Activated CD4-positive, CD25-positive, alpha-beta regulatory T cell treated with anti-CD3 and anti-CD28 coated beads, Interleukin-2, amount 50 U/mL, for 72 hours (primary cell): ENCODE measurements at places on chromosomes 4 and X.

DNA sequence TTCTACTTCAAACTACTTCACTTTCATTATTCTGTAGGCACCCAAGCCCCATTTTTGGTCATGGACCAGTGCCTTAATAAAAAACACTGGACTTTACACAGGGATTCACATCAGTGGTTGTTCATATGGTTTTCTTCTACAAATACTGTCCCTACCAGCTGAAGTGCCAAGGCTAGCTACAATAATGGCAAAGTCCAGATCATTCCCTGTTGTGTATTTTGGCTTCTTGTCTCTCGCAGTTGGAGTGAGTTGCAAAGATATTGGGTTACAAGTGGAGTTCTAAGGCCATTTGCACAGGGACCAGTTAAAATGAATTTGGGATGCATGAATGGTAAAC, 16.7 kb upstream of the ANKRD17 start:
- no peak for DNase-seq

DNA sequence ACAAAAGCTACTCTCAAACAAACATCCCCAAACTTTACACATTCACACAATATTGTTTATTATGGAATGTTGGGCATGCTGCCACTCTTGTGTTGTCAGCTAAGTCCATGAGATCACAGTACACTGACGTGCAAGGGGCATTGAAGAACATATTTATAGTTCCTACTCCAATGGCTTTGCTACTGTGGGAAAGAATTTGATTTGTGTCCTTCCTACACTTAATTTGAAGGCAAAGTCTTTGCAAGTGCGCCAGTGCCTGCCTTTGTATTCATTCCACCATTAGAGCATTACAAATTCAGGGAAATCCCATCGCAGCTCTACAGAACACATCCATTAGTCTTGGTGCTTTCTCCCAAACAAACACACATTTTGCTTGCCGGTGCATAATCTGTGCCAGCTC, 45.4 kb upstream of the FTHL17 start:
- no peak for DNase-seq

DNA sequence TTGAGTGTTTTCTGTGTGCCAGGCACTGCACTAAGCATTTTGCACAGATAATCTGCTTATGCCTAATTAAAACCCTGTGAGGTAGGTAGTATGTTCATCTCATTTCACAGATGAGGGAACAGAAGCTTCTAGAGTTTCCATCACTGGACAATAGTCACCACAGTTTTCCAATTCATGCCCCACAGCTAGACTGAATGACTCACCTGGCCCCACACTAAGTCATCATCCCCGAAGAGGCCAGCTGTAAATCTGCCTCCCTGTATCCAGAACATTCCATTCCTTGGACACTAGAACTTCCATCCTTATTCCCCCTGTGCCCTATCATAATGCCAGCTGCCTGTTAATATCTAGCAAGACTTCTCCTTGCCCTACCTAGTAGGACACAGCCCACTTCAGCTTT, 40.9 kb upstream of the NYX start:
- no peak for DNase-seq

DNA sequence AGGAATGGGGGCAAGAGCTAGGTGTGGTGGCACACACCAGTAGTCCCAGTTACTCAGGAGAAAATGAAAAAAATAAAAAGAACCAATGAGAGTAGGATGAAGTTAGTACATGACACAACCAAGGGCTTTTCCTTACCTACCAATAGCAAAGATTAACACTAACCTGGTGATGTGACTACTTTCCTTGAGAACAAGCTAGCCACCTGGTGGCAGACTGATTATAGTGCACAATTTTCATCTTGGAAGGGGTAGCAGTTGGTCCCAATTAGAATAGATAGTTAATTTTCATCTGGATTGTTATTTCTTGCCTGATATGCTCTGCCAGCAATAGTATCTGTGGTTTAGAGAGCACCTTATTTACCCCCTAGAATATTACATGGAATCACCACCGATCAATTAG, 1216.8 kb upstream of the PABPC4L start:
- DNase-seq, result no peak

DNA sequence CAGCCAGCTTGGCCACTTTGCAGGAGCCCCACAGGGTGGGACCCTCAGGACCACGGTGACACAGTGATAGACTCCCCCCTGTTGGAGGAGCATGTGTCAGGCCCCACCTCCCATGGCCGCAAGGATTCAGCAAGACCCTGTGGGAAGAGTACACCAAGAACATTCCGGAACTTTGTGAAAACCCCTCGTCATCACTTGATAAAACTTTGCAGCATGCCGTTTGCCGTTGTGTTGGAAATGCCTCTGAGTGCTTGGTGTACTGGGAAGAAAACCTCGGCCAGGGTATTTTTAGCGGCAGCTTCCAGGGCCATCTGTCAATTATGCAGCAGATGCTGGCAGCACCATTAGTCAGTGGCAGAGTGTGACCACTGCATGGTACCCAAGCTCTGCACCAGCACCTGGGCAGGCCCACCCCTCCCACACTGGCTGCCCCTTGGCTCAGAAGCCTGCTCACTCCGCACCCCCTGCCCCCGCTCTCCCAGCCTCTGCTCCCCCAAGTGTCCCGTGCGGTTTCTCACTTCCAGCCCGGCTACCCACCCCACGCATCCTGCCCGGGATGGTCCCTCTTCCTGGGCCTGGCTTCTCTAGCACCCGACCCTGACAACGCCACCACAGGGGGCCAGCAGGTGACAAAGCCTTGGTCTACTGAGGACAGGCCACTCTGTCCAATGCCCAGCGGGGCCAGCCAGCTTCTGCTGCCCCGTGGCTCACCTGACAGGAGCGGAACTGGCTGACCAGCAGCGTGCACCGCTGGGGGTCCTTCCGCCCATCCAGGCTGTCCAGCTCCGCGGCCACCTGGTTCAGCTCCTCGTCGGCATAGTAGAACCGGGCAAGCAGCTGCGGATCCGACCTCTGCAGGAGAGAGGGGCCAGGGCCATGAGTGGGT, 65.0 kb downstream of the ZFYVE28 start:
- no peak for DNase-seq

DNA sequence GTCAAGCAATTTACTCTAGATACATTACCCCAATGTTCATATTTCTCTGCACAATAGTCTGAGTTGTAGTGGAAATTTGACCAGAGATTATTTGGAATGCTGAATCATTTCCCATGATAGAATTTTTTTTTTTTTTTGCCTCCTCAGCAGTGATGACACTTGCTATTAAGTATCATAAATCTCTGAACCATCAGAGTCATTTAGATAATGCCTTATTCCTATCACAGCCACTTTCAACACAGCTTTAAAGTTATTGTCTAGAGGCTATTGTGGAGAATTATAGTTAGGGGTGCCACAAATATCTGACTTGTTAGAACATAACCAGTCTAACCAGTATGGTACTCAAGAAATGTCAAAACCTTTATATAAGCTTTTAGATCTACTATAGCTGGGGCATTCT, 79.8 kb downstream of the LCORL start:
- no peak for DNase-seq

DNA sequence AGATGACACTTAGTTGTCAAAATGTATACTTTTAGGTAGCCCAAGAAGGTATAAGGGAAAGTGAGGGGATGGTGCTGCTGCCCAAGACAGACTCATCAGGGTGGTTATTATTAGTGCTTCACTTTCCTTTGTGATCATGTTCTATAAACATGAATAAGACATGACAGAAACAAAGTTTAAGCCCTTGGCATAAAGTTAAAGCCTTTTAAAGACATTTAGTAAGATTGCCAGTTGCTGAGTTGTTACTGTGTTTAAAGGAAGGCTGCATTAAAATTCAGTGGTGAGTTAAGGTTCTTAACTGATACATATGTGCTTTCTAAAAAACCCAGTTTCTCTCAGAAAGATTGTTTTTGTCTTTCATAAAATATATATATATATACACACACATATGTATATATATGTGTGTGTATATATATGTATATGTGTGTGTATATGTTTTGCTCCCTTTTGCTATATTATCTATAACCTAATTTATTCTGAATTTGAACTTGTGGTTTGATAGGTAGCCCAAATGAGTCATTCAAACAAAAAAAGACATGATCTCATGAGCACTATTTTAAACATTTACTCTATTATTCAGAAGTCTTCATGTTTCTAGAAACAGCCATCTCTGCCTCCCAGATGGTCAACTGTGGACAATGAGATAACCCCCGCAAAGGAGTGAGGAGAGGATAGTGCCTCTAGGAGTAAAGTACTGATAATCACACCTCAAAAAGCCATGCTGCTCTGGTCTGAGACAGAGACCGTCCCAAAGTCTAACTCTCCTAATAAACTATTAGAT, 98.1 kb upstream of the OTUD4 start:
- DNase-seq, result no peak

DNA sequence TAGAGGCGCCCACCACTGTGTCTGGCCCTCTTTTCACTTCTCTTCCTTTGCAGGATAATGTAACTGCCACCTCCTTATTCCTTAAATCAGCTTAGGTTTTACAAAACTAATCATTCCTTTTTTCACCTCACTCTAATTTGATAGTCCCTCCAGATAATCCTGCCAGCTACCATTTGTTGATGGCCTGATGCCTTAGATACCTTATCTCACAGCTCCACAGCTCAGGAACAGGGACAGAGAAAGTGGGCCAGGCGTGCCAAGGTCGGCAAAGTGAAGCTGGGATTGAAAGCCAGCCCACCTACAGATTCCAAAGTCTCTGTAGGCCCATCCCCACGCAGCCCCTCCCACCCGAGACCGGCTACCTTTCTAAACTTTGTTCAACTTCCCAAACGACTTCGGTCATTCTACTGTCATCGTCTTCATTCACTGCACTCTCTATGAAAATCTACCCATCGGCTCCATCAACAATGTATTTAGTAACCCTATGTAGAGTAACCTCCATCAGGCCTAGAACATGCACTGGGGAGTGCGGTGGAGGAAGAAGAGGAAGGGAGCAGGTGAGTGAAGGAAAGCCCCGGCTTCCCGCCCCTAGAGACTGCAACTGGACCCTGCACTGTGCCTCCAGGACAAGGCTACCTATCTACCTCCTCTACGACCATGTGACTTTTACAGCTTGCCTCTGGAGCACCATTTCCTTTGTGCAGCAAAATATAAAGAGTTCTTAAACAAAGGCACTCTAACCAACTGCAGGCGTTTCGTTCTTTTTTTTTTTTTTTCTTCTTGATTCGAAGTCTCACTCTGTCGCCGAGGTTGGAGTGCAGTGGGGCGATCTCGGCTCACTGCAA, 1.5 kb downstream of the CASP6 start:
- no peak for DNase-seq

DNA sequence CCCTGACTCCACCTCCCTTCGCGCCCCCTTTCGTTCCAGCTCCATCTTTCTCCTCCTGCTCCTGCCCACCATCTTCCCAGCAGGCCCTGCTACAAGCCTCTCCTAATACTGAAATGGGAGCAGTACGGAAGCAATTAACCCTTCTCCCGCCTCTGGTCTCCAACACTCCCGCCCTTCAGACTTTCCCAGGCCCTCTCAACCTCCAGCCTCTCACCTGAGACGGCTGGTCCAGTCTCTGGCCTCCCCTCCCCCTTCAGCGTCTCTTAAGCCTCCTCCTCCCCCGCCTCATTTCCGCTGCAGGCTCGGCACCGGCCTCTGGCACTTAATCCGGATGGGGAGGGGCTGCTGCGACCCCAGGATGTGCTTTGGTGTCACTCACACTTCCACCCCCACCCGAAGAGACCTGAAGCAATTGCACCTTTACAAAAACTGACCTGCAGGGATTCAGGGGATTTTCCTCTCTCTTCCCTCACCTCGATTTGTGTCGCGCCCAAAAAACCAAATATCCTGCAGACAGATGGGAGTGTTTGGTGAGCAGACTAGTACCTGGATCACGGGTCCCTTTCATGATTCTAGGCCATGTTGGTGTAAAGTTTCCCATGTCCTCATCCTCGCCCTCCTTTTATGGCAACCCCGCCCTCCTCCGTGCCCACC, 657 bp downstream of the TCEAL8 start:
- DNase-seq, result peak; percentile 48

- DNase-seq, result no peak
Measured at GRCh38 chr4:61923179-61923578, 723.1 kb downstream of the ADGRL3 start.

DNA sequence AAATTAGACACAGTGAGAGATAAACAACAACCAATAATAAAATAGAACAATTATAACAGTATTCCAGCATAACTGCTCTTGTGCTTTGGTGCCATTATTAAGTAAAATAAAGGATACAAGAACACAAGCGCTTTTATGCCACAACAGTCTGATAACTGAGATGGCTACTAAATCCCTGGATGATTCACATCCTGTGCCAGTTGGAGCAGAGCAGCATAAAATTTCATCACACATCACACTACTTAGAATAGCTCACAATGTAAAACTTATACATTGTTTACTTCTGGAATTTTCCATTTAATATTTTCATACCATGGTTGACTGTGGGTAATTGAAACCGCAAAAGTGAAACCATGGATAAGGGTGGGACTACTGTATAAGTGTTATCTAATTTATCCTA, 399.9 kb upstream of the CNKSR2 start:
- DNase-seq, result no peak

GRCh38 chr4:122833999-122834398, 7.4 kb downstream of the FGF2 start:
- no peak for DNase-seq

GRCh38 chr4:156685308-156685707, 286.3 kb downstream of the PDGFC start:
- DNase-seq, result no peak

DNA sequence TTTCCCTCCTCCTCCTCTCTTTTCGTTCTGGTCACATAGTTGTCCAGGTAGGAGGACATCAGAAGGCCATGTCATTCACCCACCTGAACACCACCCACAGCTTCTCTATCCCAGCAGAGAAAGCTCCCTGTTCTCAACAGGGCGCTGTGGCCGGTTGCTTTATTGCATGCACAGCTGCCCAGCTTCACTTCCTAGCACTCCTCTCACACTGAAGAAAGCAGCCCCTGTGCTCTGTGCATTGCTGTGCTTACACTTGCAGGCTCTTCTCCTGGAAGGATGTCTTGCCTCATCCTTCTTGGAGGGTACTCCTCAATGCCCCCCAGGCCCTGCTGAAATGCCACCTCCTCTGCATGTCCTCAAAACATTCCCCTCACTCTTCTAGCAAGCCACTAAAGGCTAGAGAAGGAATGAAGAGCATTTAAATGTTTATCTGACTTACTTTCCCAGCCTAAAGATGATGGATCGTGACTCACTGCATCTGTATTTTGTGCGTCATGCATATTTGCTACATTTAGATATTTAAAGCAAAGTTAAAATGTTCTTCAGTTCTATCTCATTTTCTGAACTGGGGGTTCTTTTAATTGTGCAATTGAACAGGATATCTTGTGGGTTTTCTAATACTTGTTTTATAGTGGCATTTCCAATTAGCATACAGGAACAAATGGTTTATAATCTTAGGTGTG, 186.4 kb upstream of the PUDP start:
- DNase-seq, result no peak

GRCh38 chr4:39472396-39472795, 13.5 kb downstream of the LIAS start:
- no peak for DNase-seq
